ENCODE measurements at places on chromosomes 5 and 9. TPM values are rescaled to one million over a fixed set of nuclear protein-coding genes. Genes with fewer than 3 reads are reported as not detected.

TSTD2 gene
- 21.2 TPM for polyA plus RNA-seq

GCNT4 gene
- 27.4 TPM for polyA plus RNA-seq

IL11RA gene
- polyA plus RNA-seq = 60.9 TPM

PCDHB12 gene
- polyA plus RNA-seq = 1.2 TPM

C7 gene
- 53.9 TPM for polyA plus RNA-seq

RASEF gene
- polyA plus RNA-seq = 11.5 TPM

CDH6 gene
- 13.1 TPM for polyA plus RNA-seq

ADGRD2 gene
- not detected for polyA plus RNA-seq

TAF11L4 gene
- not detected for polyA plus RNA-seq

CLK4 gene
- 45.5 TPM for polyA plus RNA-seq

ZBTB5 gene
- polyA plus RNA-seq = 16.2 TPM

PSAT1 gene
- 4.9 TPM for polyA plus RNA-seq

DNA sequence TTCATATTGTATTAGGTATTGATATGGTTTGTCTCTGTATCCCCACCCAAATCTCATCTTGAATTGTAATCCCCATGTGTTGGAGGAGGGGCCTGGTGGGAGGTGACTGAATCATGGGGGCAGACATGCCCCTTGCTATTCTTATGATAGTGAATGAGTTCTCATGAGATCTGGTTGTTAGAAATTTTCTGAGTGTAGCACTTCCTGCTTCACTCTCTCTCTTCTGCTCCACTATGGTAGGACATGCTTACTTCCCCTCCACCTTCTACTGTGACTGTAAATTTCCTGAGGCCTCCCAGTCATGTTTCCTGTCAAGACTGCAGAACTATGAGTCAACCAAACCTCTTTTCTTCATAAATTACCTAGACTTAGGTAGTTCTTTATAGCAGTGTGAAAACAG is 187.4 kb upstream of the SLC24A2 start:
- DNase-seq = no peak
- H3K4me1 ChIP-seq = no peaks in the 10 kb centered on the region
- no peak overlapping the region for H3K4me3 ChIP-seq
- H3K27ac ChIP-seq = no peak overlapping the region

- no peak for DNase-seq
- H3K36me3 ChIP-seq = peaks cover 23% of the 10 kb centered on the region
- H3K4me1 ChIP-seq = no peaks in the 10 kb centered on the region
- no peak overlapping the region for H3K4me3 ChIP-seq
- no peaks in the 10 kb centered on the region for H3K27me3 ChIP-seq
Measured at GRCh38 chr9:97366476-97366875, 45.4 kb upstream of the TDRD7 start.

GRCh38 chr9:22169727-22170503 is 160.8 kb upstream of the CDKN2B start:
- H3K27me3 ChIP-seq = no peaks in the 10 kb centered on the region
- H3K4me3 ChIP-seq = no peak overlapping the region
- DNase-seq = no peak
- H3K4me1 ChIP-seq = peaks cover 11% of the 10 kb centered on the region

DNA sequence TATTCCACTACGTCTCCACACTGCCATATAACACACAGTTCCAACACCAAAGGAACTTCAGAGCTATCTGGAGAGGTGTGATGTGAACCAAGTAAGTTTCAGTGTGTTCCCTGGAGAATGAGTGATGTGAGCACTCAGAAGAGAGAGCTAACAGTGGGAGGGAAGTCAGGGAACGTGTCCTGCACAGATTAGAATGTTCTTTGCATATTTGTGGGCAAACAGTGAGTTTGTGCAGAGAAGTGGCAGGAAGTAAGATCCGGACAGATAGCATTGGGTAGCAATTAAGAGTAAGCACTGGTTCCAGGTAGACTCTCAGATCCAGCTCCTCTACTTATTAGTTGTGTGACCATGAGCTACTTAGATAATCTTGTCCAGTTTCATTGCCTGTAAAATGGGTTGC is 206.4 kb downstream of the PDZD2 start:
- no peaks in the 10 kb centered on the region for H3K27me3 ChIP-seq
- no peaks in the 10 kb centered on the region for H3K36me3 ChIP-seq
- H3K4me3 ChIP-seq = no peak overlapping the region
- DNase-seq = no peak

DNA sequence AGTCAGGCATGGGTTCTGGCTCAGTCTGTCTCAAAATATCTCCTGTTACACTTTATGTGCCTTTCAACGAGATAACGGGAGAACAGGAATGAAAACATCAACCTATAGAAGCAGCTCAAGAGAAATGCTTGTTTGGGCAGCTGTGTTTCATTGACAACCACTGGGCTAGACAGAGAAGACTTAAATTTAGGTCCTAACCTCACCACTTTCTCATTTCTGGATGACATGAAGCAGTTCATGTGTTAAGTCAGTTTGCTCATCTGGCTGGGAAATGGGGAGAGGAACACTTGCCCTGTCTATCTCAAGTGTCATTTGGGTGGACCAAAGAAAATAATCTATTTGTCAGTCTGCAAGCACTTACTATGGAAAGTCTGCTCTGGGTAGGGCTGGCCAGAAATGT is 66.7 kb upstream of the PCA3 start:
- no peak overlapping the region for H3K27ac ChIP-seq
- H3K4me1 ChIP-seq = no peaks in the 10 kb centered on the region
- DNase-seq = no peak
- H3K36me3 ChIP-seq = no peaks in the 10 kb centered on the region

- DNase-seq = peak; percentile 94
- peak overlapping the region; percentile 75 for H3K4me3 ChIP-seq
- H3K27me3 ChIP-seq = no peaks in the 10 kb centered on the region
- H3K36me3 ChIP-seq = peaks cover 10% of the 10 kb centered on the region
- peak overlapping the region; percentile 61 for H3K27ac ChIP-seq
Measured at GRCh38 chr5:8457187-8458037, 588.5 kb downstream of the MTRR start.

DNA sequence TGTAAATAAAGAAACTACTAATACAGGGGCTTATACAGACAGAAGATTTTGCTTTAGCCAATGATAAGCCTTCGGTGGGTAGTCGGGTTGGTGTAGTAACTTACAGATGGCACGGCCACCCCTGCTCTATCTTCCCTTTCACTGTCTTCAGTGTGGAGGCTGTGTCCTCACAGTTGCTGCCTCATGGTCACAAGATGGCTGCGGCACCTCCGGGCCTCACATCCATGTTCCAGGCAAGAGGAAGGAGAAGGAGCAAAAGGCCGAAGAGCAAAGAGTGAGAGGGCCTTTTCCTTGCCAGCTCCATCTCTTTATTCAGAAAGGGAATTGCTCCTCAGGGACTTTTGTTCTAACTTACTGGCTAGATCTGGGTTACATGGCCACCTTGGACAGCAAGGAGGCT is 22.2 kb upstream of the IER5L start:
- no peaks in the 10 kb centered on the region for H3K36me3 ChIP-seq
- peaks cover 7% of the 10 kb centered on the region for H3K4me1 ChIP-seq
- DNase-seq = no peak
- H3K27me3 ChIP-seq = no peaks in the 10 kb centered on the region

- H3K4me1 ChIP-seq = peaks cover 5% of the 10 kb centered on the region
Measured at GRCh38 chr9:96607971-96608370, 11.7 kb downstream of the CDC14B start.

GRCh38 chr9:133609311-133610098 is at the start of gene FAM163B:
TSS of gene FAM163B (minus strand) at chr9:133609389. CDS start at chr9:133580223, 29,166 bp downstream.
- no peaks in the 10 kb centered on the region for H3K36me3 ChIP-seq
- H3K4me3 ChIP-seq = no peak within 1 kb of the TSS
- H3K27ac ChIP-seq = no peak within 1 kb of the TSS
- peak; percentile 51 for DNase-seq

DNA sequence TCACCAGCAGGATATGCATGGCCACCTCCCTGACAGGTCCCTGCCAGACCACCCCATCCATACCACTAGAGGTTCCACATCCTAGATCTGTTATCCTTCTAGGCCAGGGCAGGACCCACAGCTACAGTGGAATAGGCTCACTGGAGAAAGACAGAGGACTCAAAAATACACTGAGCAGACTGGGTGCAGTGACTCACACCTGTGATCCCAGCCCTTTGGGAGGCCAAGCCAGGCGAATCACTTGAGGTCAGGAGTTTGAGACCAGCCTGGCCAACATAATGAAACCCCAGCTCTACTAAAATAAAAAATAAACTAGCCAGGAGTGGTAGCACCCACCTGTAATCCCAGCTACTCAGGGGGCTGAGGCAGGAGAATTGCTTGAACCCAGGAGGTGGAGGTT is 56.5 kb upstream of the TESK1 start:
- no peak overlapping the region for H3K4me3 ChIP-seq
- no peaks in the 10 kb centered on the region for H3K4me1 ChIP-seq
- H3K36me3 ChIP-seq = peaks cover 24% of the 10 kb centered on the region

- H3K36me3 ChIP-seq = peaks cover 45% of the 10 kb centered on the region
- H3K27ac ChIP-seq = no peak overlapping the region
- H3K27me3 ChIP-seq = no peaks in the 10 kb centered on the region
- no peak for DNase-seq
- H3K4me1 ChIP-seq = no peaks in the 10 kb centered on the region
Measured at GRCh38 chr9:132068605-132069004, 11.1 kb downstream of the MED27 start.

GRCh38 chr5:60497706-60498500 is 202.1 kb downstream of the DEPDC1B start:
- no peaks in the 10 kb centered on the region for H3K4me1 ChIP-seq
- DNase-seq = no peak
- no peak overlapping the region for H3K4me3 ChIP-seq
- no peak overlapping the region for H3K27ac ChIP-seq

DNA sequence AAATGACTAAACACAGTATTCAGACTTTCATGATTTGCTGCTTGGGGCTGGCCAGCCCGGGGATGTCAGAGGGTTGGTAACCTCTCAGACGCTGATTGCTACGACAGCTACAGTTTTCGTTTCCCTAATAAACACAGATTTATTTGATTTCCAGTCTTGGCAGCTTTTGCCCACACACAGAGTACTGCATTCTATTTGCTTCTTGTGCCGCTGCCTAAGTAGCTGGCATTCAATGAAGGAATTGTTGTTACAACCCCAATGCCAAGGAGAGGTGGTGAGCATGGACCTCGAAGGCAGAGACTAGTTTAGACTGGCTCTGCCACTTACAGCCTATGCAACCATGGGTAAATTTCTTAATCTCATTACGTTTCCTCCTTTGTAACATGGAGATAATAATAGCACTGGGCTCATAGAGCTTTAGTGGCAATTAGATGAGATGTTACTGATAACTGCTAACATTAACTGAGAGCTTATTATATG is 247.1 kb upstream of the PANK3 start:
- no peak for DNase-seq
- no peak overlapping the region for H3K4me3 ChIP-seq
- H3K27me3 ChIP-seq = no peaks in the 10 kb centered on the region
- no peaks in the 10 kb centered on the region for H3K36me3 ChIP-seq
- no peak overlapping the region for H3K27ac ChIP-seq

DNA sequence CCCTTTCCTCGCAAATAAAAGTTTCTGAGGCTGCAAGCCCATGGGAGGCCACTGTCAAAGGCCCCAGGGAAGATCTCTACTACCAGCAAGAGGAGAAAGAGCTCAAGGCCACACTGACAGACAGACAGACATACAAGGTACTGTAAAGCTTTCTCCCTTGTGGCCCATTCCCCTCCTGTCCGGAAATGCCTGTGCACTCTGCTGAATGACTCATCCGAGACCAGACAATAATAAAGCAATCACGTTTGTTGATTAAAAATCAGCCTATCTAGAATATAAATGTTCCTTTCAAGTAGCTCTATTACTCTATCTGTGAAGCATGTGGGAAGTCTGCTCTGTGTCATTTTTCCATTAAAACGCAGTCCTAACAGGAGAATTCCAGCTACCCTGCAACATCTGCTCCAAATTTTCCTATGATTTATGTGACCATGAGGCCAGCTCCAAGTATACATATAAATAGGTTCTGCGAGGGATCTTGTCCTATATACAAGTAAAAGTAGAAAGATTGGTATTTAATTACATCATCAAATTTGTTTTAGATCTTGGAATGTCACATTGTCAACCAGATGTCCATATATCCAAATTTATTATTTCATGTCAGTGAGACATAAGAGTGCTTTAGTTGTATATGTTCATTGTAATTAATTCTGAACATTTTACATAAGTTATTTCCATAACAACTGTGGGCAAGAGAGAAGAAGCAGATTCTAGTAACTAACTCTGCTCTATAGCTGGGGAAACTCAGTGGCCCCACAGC is 34.7 kb upstream of the TGFBI start:
- H3K36me3 ChIP-seq = no peaks in the 10 kb centered on the region
- H3K27ac ChIP-seq = peak overlapping the region; percentile 51
- H3K4me1 ChIP-seq = peaks cover 3% of the 10 kb centered on the region
- peaks cover 19% of the 10 kb centered on the region for H3K27me3 ChIP-seq

GRCh38 chr9:15142878-15143534 is 164.0 kb downstream of the TTC39B start:
- no peaks in the 10 kb centered on the region for H3K36me3 ChIP-seq
- H3K27ac ChIP-seq = no peak overlapping the region
- H3K27me3 ChIP-seq = peaks cover 6% of the 10 kb centered on the region

DNA sequence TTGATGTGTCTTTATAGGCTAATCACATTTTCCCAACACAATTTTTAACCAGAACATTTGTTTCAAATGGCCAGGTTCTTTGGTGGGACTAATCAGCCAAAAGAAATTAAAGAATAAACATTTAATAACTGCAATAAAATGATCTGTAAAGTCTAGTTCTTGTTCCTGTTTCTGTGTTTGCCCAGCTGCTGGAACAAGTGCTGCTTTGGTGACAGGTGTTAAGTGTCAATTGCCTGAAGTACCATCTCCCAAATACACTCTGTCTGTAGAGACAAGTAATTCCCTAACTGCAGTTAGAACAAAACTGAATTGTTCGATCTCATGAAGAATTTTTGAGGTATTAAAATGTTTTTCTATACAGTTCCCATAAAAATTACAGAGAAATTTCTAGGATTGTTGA is 402.3 kb upstream of the CHD1 start:
- H3K27me3 ChIP-seq = no peaks in the 10 kb centered on the region
- no peaks in the 10 kb centered on the region for H3K36me3 ChIP-seq
- no peak overlapping the region for H3K27ac ChIP-seq
- no peak overlapping the region for H3K4me3 ChIP-seq
- no peaks in the 10 kb centered on the region for H3K4me1 ChIP-seq

GRCh38 chr9:126304207-126304970 is 22.2 kb upstream of the MVB12B start:
- DNase-seq = peak; percentile 65
- no peaks in the 10 kb centered on the region for H3K36me3 ChIP-seq
- no peak overlapping the region for H3K4me3 ChIP-seq
- no peaks in the 10 kb centered on the region for H3K27me3 ChIP-seq

GRCh38 chr5:1103505-1104326 is 8.1 kb downstream of the SLC12A7 start:
- H3K27me3 ChIP-seq = no peaks in the 10 kb centered on the region
- H3K4me3 ChIP-seq = peak overlapping the region; percentile 36
- peaks cover 94% of the 10 kb centered on the region for H3K4me1 ChIP-seq
- DNase-seq = peak; percentile 93
- peaks cover 23% of the 10 kb centered on the region for H3K36me3 ChIP-seq

DNA sequence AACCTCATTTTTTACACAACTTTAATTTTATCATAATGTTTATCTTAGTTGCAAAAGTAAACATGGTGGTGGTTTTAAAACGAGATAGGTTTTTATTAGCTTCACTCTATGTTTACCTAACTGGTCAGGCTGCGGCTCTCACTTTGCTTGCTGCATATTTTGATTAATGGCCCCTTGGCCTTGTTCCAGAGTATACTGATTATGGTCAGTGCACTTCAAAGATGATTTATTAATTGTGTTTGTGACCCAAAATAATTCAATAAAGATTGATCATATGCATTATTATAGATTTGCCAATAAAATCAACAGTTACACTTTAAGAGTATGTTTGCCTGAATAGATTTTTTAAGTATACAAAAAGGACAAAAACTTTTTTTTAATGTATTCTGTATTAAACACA is 188.0 kb downstream of the XRCC4 start:
- H3K27ac ChIP-seq = no peak overlapping the region
- no peaks in the 10 kb centered on the region for H3K4me1 ChIP-seq
- DNase-seq = no peak
- no peaks in the 10 kb centered on the region for H3K27me3 ChIP-seq
- H3K4me3 ChIP-seq = no peak overlapping the region

Data from large intestine (tissue), 12 donors.